ENCODE measurements at places on chromosomes 2 and 18.

DNA sequence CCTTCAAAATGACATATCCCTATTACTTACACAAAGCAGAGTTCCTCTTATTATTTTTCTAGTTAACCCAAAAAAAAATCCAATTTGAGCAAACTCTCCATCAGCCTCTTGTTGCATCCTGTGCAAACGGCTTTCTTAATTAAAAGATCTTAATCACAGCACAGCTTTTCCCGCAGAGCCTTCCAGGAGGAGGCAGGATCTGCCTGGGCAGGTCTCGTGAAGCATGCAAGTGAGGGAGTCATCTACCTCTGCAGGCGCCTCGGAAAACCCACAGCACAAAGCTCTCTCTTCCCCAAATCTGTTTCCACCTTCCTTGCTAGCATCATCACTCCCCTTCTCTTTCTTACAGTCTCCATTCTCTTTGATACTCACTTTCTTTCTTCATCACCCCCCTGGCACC lies 100.4 kb downstream of the EN1 start:
- H3K4me1 ChIP-seq: no peaks in the 10 kb centered on the region
- no peaks in the 10 kb centered on the region for H3K27me3 ChIP-seq
- no peak for DNase-seq
- no peak overlapping the region for H3K27ac ChIP-seq
- no peak overlapping the region for H3K4me3 ChIP-seq

GRCh38 chr2:191515551-191515950 lies 162.4 kb upstream of the NABP1 start:
- no peaks in the 10 kb centered on the region for H3K36me3 ChIP-seq
- no peak for DNase-seq
- H3K4me3 ChIP-seq: no peak overlapping the region
- H3K27me3 ChIP-seq: no peaks in the 10 kb centered on the region

DNA sequence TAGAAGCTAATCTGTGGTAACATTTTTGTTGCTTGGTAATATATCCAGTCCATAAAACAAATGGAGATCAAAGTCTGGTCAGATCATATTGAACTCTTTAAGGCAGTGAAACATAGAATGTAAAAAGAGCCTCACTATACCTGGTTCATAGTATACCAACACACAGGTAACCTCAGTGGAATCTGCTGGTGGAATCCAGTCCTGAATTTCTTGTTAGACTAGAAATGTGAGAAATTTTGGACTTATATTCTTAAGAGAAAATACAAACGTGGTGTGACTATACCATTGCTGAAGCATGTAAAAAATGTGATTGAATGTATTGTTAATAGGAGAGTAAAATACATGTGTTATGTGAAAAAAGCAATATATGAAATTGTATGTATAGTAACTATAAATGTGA lies 46.1 kb upstream of the GRHL1 start:
- no peak overlapping the region for H3K27ac ChIP-seq
- peaks cover 24% of the 10 kb centered on the region for H3K36me3 ChIP-seq
- H3K27me3 ChIP-seq: no peaks in the 10 kb centered on the region
- no peaks in the 10 kb centered on the region for H3K4me1 ChIP-seq
- no peak for DNase-seq
- H3K4me3 ChIP-seq: no peak overlapping the region

- no peaks in the 10 kb centered on the region for H3K27me3 ChIP-seq
- no peak overlapping the region for H3K4me3 ChIP-seq
- peaks cover 4% of the 10 kb centered on the region for H3K4me1 ChIP-seq
- H3K27ac ChIP-seq: no peak overlapping the region
These were observed 194.1 kb downstream of the CLIP4 start for GRCh38 chr2:29309090-29310029.
